ENCODE measurements at places on chromosomes 7 and 10.

DNA sequence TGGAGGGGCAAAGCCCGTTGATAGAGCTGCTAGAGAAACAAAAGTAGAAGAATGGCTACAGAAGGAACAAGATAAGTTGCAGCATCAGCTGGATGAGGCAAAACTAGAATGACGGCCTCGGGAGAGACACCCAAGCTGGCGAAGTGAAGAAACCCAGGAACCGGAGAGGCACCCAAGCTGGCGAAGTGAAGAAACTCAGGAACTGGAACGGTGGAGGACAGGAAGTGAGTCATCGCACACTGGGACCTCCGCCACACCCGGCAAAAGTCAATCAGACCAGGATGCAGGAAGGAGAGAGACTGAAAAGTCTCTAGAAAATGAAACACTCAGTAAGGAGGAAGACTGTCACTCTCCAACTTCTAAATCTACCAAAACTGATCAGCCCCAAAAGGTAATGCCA lies 133.0 kb upstream of the NEBL start:
- no peak for DNase-seq

GRCh38 chr7:147474862-147475261 lies 1115.7 kb upstream of the C7orf33 start:
- no peak for DNase-seq

GRCh38 chr10:16905320-16905719 lies 88.1 kb upstream of the RSU1 start:
- no peak for DNase-seq

DNA sequence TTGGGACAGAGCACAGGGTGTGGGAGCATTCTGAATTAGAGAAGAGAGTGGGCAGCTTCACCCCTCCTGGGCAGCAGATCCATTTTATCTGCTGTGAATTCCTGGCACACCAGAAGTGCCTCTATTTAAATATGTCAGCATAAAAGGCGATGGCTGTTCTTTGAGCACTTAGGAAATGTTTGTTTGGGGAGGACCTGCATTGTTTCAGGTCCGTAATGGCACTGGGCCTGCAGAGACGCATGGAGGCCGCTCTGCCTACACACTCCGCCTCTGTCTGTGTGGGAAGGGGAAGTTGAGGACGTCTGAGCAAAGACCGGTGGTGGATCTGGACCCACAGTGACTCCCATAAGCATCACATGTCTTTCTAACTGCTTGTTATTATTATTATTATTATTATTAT lies 253.2 kb downstream of the CAMK1D start:
- DNase-seq = no peak

Data from GM18507 (cell line).